ENCODE measurements at places on chromosomes 3 and 15.
A peak's percentile ranks its signal among the peaks of the same experiment; 100 is the strongest.

DNA sequence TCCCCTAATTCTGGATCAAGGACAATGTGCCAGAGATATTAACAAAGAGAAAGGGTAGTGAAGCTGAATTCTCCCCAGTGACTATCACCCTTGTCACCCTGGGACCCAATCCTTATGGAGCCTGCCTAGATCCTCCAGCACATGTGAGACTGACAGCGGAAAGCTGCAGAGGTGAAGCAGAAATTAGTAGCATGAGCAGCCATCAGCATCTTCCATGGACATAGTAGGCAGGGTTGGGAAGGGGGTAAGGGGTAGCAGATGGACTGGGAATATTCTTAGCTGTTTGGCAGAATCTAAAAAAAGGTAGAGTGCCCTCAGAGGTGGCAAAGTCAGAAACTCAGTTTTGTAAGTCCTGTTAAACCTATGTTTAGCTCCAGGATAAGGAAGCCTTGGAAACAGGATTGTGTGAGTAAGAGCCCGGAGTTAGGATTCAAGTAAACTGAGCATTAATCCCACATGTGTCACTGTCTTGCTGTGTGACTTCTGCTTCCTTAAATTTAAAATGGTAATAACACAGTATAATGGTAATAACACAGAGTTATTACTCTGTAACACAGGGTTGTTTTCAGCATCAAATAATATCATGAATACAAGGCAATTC is 14.5 kb downstream of the GOLIM4 start:
- no peak for DNase-seq

DNA sequence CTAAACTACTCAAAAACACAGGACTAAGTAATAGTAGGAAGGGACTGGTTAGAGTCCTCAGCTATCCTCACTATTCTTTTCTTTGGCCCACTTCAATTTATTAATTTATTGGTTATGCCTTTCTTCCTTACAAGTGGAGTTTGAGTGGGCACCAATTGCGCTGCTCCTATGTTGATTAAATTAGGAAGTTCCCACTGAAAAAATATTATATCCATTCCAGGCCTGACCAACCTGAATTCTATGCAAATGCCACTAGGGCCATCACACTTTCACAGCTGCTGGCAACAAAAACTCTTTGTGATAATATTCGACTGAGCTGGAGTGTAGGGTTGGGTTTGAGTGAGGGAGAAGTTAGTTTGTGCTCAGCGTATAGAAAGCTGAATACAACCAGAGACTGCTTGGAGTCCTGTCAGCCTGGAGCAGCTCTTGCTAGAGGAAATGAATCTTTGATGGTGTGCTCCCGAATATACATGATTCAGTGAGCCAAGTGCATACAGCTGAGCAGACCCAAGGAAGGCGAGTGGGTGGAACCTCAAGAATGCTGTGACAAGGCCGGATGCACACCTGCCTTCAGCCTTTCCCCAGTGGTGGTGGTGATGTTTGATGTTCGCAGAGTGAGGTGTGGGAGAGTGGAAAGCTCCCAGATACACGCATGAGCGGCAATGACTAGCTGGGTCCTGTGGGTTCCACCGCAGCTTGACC is 1.5 kb downstream of the ARHGEF3 start:
- DNase-seq, result no peak

DNA sequence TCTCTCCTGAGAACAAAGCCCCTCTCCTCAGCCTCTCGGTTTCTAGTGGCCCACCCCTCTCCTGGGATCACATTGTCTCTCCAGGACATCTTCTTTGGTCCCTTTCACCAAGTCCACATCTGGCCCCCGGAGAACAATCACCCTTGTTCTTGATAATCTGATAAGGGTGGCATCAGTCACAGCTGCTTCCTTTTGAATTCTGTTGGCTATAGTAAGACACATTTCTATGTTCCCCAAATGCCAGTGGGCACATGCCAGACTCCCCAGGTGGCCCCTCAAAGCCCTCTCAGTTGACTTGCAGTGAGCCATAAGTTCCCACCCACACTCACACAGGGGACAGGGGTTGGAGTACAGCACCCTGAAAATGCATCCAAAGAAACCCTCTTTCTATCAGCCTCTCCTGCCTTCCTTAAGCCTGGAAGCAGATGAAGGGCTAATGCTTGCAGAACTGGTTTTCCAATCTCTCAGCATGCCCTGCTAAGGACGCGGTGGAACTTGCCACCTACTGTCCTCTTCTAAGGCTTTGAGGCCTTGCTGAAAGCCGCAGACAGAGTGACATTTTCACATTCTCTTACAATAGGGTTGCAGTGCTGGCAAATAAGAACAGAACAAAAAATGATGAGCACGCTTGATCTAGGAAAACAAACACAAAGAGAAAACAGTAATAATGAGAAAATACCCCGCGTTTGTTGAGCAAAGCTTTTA is 101.3 kb upstream of the SLCO3A1 start:
- no peak for DNase-seq

DNA sequence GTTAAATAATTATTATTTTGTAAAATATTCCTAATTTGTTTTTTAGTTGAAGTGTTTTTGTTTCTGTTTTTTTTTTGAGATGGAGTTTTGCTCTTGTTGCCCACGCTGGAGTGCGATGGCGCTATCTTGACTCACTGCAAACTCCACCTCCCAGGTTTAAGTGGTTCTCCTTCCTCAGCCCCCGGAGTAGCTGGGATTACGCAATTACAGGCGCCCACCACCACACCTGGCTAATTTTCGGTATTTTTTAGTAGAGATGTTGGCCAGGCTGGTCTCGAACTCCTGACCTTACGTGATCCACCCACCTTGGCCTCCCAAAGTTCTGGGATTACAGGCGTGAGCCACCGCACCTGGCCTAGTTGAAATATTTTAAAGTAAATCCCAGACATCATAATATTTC is 48.7 kb upstream of the GATM start:
- no peak for DNase-seq

DNA sequence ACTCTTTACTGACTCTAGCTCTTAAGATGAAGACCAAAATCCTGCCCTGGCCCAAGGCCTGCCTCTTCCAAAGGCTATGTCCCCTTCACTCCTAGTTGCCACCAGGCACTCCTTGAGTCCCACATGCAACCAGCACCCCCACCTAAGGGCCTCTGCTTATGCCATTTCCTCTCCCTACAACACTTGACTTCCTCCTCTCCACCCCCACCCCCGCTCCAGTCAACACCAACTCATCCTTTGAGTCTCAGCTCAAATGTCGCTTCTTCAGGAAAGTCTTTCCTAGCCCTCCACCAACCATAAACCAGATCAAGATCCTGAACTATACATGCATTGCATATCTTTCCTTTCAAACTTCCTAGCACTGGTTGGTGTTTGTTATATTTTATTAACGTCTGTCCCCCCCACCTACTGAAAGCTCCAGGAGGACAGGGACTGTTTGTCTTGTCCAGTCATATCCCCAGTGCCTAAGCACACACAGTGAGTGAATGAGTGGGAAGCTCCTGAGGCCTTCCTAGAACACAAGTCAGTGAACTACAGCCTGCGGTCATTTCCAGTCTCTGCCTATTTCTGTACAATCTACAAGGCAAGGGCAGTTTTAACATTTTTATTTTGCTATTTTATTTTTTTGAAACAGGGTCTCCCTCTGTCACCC is 7.3 kb downstream of the TBC1D2B start:
- DNase-seq, result no peak

DNA sequence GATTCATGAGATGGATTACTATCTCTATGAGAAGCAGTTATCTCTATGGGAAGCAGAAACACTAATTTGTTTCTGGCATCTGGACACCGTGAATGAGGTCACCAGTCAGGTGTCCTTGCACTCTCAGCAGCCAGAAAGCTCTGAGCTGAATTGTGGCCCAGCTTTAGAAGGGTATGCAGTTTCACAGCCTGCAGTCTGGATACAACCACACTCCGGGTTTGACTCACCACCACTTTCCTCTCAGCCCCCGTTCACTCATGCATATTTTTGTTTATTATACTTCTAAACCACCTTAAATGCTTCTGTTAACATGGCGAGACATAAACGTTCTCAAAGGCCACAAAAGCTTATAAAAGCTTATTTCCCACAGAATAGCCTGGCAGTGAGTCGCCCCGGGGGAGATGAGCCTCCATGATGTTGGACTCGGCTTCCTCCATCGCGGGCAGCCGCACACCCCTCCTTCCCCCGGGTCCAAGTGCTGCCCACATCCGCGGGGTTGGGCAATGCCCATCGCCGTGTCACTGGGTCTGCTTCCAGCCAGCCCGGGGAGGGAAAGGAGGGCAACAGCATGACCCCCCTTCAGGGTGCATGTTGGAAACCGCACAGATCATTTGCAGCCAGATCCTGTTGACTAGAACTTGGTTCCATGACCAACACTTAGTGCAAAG is 16.8 kb upstream of the SLC41A3 start:
- DNase-seq, result no peak

GRCh38 chr3:176789281-176789705 is 408.0 kb downstream of the TBL1XR1 start:
- DNase-seq, result no peak

DNA sequence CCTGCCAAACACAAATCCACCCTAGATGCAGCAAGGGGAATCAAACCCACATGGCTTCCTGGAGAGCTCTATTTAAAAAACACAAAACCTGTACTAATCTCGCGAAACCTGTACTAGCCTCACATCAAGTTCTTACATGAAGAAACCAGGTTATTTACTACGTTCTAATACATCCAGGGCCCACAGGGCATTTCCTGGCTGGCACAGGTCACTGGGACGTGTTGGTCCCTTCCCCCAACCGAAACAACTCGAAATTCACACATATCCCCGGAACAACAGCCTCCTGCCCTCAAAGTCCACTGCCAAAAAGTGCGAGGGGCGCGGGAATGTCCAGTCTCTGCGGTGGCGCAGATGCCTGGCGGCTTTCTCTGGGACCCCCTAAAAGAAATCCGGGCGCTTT is 955 bp downstream of the CDCP1 start:
- no peak for DNase-seq

DNA sequence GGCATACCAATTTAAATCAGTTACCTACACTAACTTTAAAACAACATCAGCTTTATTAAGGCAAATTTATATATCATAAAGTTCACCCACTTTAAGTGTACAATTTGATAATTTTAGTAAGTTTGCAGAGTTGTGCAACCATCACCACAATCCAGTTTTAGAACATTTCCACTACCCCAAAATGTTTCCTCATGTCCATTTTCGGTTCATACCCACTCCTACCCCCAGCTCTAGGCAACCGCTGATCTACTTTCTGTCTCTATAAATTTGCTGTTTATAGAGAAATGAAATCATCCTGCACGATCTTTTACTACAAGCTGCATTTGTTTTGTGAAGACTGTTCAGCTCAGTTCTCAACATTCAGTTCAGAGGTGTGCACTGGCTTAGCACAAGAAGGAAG is 31.5 kb upstream of the FAM81A start:
- no peak for DNase-seq

GRCh38 chr3:64599651-64600050 is 88.1 kb downstream of the ADAMTS9 start:
- DNase-seq, result no peak

DNA sequence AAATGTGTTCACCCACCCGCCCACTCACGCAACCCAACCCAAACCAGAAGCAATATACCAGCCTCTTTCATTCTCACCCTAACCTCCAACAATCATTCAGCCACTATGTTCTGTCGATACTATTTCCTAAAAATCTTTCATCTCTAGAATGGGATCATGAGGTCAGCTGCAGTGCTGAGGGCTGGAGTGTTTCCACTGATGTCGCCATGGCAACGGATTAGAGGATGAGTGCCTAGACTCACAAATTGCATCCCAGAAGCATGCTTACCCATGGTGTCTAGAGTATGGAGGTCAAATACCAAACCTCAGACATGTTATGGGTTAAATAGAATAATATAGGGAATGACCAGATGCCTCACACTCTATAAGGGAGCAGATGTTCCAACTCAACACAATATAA is 138.5 kb downstream of the GABRB3 start:
- DNase-seq, result no peak

DNA sequence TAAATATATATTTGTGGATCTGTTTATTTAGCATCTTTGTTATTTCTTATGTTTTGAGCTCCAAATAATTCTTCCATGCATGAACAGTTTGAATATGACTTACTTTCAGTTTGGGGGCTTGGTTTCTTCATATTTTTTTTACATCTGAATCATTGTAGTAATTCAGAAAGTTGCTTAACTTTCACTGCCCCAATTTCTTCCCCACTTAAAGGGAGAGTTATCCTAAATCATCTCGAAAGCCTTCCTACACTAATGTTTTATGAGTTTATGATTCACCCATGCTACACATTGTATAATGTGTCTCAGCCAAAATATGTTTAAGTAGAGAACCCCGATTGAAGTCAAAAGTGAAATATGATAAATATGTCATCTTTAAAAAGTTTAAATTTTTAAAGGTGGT is 47.8 kb downstream of the SPRED1 start:
- no peak for DNase-seq

GRCh38 chr3:141294848-141295247 is 63.2 kb downstream of the PXYLP1 start:
- no peak for DNase-seq

- DNase-seq, result peak; percentile 87
These were observed 8.7 kb upstream of the SEMA3B start for GRCh38 chr3:50260027-50260941.

GRCh38 chr15:62546628-62547027 is 381.5 kb upstream of the C2CD4B start:
- no peak for DNase-seq

- DNase-seq, result no peak
These were observed 36.5 kb downstream of the MGLL start for GRCh38 chr3:127785711-127786265.

- DNase-seq, result no peak
These were observed 2.2 kb upstream of the RBP1 start for GRCh38 chr3:139541532-139542288.

- DNase-seq, result no peak
These were observed 68.2 kb downstream of the RAB11A start for GRCh38 chr15:65937476-65937875.

DNA sequence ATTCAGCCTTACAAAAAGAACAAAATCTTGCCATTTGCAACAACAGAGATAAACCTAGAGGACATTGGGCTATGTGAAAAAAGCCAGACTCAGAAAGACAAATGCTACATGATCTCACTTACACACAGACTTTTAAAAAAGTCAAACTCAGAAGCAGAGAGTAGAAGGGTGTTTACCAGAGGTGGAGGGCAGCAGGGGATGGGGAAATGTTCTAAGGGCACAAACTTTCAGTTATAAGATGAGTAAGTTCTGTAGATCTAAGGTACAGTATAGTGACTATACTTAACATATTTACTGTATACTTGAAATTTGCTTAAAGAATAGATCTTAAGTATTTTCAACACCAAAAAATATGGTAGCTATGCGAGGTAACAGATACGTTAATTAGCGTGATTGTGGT is 3.0 kb downstream of the MYEF2 start:
- no peak for DNase-seq

Data from NCI-H1930 (cell line).